ENCODE measurements at places on chromosomes 6 and 20. TPM values are rescaled to one million over a fixed set of nuclear protein-coding genes. Genes with fewer than 3 reads are reported as not detected.

The MTG2 gene
- total RNA-seq: 19.2 TPM

The NPEPL1 gene
- total RNA-seq: 28.2 TPM

The NR2E1 gene
- not detected for total RNA-seq

The LGSN gene
- total RNA-seq: 0.07 TPM

The TBX18 gene
- 45.0 TPM for total RNA-seq

The PNISR gene
- total RNA-seq: 62.0 TPM

The XKR7 gene
- not detected for total RNA-seq

The EYS gene
- total RNA-seq: under 0.01 TPM

The SOX18 gene
- total RNA-seq: 0.07 TPM

The LY6G5C gene
- total RNA-seq: 0.85 TPM

The TINAG gene
- total RNA-seq: not detected

The SMLR1 gene
- not detected for total RNA-seq

The C6orf163 gene
- 1.2 TPM for total RNA-seq

The PRKN gene
- 1.1 TPM for total RNA-seq

The LAMA2 gene
- 85.8 TPM for total RNA-seq

The PNPLA1 gene
- total RNA-seq: 0.03 TPM

The ADGB gene
- not detected for total RNA-seq

The OR2J3 gene
- total RNA-seq: not detected

The ENPP1 gene
- 37.4 TPM for total RNA-seq

The SLC44A4 gene
- total RNA-seq: not detected

The PI16 gene
- total RNA-seq: 1.8 TPM

The C20orf202 gene
- 0.07 TPM for total RNA-seq

The MCCD1 gene
- not detected for total RNA-seq

The C6orf58 gene
- not detected for total RNA-seq

The TNFAIP3 gene
- total RNA-seq: 31.6 TPM

The RAB23 gene
- 46.0 TPM for total RNA-seq

The OR2B6 gene
- total RNA-seq: 0.07 TPM

The VSX1 gene
- total RNA-seq: not detected

The ASIP gene
- not detected for total RNA-seq

The SRMS gene
- total RNA-seq: not detected

The BNIP5 gene
- not detected for total RNA-seq

The FANCE gene
- total RNA-seq: 4.5 TPM

The WFDC6 gene
- total RNA-seq: not detected

The AMD1 gene
- total RNA-seq: 39.8 TPM

The SLC35F1 gene
- 0.07 TPM for total RNA-seq

The DEF6 gene
- 0.59 TPM for total RNA-seq

The BPI gene
- 0.30 TPM for total RNA-seq

The EPM2A gene
- 9.3 TPM for total RNA-seq

The ZFAND3 gene
- 39.8 TPM for total RNA-seq

The OR12D3 gene
- total RNA-seq: not detected

The CCDC170 gene
- 0.46 TPM for total RNA-seq

The TMEM244 gene
- total RNA-seq: not detected

The PXDC1 gene
- 61.8 TPM for total RNA-seq

The ABHD12 gene
- total RNA-seq: 52.4 TPM

The CLPSL2 gene
- total RNA-seq: not detected

The SLC22A2 gene
- total RNA-seq: 1.7 TPM

The GJA10 gene
- total RNA-seq: not detected

The GABRR2 gene
- 0.33 TPM for total RNA-seq

The BPIFB2 gene
- not detected for total RNA-seq

The RIPOR3 gene
- total RNA-seq: 0.33 TPM

The RBBP8NL gene
- not detected for total RNA-seq

The CDSN gene
- total RNA-seq: not detected

The ULBP2 gene
- 14.9 TPM for total RNA-seq

The SPATA25 gene
- total RNA-seq: 0.65 TPM

The VIP gene
- total RNA-seq: 0.10 TPM

The PEX3 gene
- total RNA-seq: 22.4 TPM

The MEP1A gene
- total RNA-seq: not detected

The RNF39 gene
- 0.07 TPM for total RNA-seq
